ENCODE measurements at places on chromosomes 7 and 10.

DNA sequence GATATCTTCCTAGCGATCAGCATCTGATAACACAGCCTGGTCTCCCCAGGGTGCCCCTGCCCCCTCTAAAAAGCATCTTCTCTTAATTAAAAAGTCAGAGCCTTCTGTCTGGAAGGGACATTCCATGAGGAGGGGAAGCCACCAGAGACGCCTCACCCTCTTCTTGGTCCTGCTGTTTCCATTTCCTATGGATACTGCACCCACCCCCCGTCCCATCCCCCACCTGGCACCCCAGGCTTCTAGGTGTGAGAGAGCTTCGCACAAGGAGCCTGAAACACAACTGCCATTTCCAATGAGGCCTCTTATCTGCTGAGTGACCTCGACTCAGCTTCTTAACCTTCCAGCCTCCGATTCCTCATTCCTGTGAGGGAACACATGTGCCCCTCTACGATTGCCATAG, 51.4 kb downstream of the COL13A1 start:
- DNase-seq = no peak

DNA sequence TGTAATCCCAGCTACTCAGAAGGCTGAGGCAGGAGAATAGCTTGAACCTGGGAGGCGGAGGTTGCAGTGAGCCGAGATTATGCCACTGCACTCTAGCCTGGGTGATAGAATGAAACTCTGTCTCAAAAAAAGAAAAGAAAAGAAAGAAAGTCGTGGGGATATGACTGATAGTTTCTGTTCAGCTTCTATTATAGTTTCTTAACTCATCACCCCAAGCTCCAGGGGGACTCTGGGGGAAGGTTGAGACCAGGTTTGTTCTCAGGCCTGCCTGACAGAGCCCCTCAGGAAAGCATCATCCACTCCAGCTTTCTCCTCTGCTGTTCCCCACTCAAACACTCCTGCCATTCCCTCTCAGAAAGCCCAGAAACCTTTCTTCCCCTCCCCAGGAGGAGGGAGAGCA, 542.4 kb upstream of the GALNT17 start:
- DNase-seq = no peak

GRCh38 chr10:48533951-48534720, 70.7 kb downstream of the ARHGAP22 start:
- no peak for DNase-seq

- no peak for DNase-seq
These were observed 110.4 kb downstream of the AHR start for GRCh38 chr7:17408904-17409290.

DNA sequence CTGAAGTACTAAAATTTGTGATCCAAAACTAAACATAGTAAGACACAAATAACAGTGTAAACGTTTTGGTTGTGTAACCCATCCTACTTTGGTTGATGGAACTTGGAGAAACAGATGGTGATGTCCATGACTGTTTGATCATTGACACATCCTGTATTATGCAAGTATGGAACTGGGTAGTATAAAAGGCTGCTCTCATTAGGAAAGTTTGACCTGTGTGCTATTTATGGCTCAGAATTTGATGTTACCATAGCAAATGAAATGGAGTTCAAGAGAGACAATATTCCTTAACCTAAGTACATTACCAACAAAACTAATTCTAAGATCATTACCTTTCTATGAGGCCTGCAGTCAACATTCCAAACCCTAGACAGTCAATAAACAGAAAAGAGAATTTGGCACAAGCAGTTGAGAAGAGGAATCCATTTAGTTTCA, 39.9 kb downstream of the DKK1 start:
- DNase-seq = no peak

DNA sequence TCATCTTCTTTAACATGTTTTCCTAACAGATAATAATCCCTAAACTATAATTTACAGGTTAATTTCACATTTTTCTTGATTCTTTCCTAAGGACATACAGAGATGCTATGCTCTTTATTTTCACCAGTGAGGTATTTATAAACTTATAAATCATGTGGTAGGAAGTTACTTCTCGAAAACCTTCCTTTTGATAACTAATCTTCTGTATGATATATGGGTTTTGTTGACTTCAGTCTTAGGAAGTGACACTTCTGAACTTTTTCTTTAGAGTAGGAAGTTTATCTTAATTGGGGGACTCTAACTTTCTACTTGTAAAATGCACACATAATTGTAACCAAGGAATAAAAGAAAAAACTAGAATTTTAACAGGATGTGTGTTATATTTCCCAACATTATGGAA, 9.8 kb upstream of the PNPLA8 start:
- DNase-seq = no peak

- no peak for DNase-seq
These were observed 29.8 kb downstream of the UBE2D4 start for GRCh38 chr7:43956027-43956426.

DNA sequence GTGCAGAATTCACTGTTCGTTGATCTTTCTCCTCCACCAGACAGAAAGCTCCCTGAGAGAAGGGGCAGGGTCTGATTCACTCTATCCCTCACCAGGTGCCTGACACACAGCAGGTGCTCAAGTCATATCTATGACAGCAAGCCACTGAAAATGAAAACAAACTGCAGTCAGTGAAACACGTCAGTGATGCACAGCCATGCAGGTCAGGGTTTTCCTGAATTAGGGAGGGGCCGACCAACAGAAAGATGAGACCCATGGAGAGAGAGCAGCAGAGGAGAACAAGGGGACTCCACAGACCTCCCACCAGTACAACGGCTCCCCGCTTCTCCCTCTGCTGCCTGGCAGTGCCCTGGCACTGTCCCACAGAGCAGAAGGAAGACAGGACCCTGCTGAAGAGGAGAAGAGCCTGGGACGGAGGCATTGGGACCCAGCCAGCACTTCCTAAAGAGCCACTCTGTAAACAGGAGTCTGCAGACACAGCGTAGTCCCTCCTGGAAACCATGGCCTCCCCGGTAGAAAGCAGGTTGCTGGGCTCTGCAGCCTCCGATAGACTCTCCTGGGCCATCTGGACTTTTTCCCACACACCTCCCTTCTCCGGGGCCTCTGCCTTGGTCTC, 50.3 kb downstream of the FAM53B start:
- no peak for DNase-seq
